ENCODE measurements at places on chromosomes 13 and 19. TPM values are rescaled to one million over a fixed set of nuclear protein-coding genes. Genes with fewer than 3 reads are reported as not detected.

GRCh38 chr13:78121459-78122348, 203.1 kb upstream of the EDNRB start:
- peak; percentile 37 for DNase-seq

DNA sequence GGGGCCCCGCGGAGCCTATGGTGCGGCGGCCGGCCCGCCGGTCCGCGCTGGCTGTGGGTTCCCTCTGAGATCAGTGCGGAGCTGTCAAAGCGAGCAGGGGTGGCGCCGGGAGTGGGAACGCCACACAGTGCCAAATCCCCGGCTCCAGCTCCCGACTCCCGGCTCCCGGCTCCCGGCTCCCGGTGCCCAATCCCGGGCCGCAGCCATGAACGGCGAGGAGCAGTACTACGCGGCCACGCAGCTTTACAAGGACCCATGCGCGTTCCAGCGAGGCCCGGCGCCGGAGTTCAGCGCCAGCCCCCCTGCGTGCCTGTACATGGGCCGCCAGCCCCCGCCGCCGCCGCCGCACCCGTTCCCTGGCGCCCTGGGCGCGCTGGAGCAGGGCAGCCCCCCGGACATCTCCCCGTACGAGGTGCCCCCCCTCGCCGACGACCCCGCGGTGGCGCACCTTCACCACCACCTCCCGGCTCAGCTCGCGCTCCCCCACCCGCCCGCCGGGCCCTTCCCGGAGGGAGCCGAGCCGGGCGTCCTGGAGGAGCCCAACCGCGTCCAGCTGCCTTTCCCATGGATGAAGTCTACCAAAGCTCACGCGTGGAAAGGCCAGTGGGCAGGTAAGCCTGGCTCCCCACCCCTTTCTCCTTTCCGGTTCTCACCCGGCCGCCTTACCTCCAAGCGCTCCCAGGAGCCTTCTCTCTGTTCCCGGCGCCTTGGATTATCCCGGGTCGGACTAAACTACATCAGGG, at the start of gene PDX1:
PDX1 (plus strand) TSS at position 67 of the 743 bp plus-strand sequence; CDS start at position 206, 139 bp downstream.
- DNase-seq = no peak

GRCh38 chr13:99740251-99740979, 231.2 kb downstream of the ZIC5 start:
- DNase-seq = no peak

The PSG7 gene
- not detected for polyA plus RNA-seq

GRCh38 chr13:57437587-57437986, 194.0 kb upstream of the PCDH17 start:
- no peak for DNase-seq

DNA sequence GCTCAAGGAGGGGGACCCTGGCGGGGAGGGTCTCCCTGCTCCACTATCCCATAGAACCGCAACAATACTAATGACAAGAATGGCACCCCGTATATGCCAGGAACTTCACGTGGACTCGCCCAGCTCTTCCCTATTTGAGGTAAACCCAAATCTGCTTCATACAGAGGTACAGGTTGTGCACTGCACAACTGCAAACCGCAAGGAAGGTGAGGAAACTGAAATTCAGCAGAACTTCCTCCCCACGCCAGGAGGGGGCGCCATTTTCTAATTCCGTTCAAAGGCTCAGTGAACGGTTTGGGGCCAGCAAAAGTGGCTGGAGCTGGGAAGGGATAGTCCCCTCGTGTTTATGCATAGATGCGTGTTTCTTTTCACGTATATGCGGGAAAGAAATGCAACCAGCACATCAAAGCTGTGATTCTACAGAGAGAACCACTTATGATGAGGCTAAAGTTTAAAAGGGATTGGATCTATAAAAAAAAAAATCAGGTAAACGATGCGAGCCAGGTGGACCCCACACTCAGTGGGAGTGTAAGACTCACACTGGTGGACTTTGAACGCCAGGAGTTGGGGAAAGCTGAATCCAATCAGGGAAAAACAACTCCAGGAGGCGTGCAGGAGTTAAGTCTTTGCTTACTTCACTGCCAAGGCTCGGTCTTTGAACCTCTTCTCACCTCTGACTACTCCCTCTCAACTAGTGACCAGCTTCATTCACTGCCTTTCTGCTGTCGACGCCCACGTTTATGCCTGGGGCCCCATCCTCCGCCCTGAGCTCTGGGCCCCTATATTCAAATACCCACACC, 20.3 kb downstream of the C19orf81 start:
- no peak for DNase-seq

GRCh38 chr19:42279902-42280814, 11.1 kb downstream of the CIC start:
- peak; percentile 79 for DNase-seq

GRCh38 chr13:111043575-111043982, 71.5 kb upstream of the ARHGEF7 start:
- DNase-seq = no peak

GRCh38 chr13:40556453-40556852, 110.0 kb downstream of the FOXO1 start:
- no peak for DNase-seq

Data from HepG2 (cell line).